ENCODE measurements at places on chromosomes 6 and 20. TPM values are rescaled to one million over a fixed set of nuclear protein-coding genes. Genes with fewer than 3 reads are reported as not detected.
A peak's percentile ranks its signal among the peaks of the same experiment; 100 is the strongest.

- no peaks in the 10 kb centered on the region for H3K36me3 ChIP-seq
- no peak for DNase-seq
- no peak overlapping the region for H3K27ac ChIP-seq
- no peaks in the 10 kb centered on the region for H3K4me1 ChIP-seq
- H3K27me3 ChIP-seq, result no peaks in the 10 kb centered on the region
Measured at GRCh38 chr20:53306192-53306805, 287.3 kb downstream of the ZNF217 start.

GRCh38 chr20:43389839-43390626, 67.7 kb upstream of the SRSF6 start:
- no peaks in the 10 kb centered on the region for H3K27me3 ChIP-seq
- DNase-seq, result no peak
- H3K4me1 ChIP-seq, result no peaks in the 10 kb centered on the region
- H3K36me3 ChIP-seq, result no peaks in the 10 kb centered on the region

Gene SCUBE3
- not detected for polyA plus RNA-seq

Gene EDN3
- 10.8 TPM for polyA plus RNA-seq

DNA sequence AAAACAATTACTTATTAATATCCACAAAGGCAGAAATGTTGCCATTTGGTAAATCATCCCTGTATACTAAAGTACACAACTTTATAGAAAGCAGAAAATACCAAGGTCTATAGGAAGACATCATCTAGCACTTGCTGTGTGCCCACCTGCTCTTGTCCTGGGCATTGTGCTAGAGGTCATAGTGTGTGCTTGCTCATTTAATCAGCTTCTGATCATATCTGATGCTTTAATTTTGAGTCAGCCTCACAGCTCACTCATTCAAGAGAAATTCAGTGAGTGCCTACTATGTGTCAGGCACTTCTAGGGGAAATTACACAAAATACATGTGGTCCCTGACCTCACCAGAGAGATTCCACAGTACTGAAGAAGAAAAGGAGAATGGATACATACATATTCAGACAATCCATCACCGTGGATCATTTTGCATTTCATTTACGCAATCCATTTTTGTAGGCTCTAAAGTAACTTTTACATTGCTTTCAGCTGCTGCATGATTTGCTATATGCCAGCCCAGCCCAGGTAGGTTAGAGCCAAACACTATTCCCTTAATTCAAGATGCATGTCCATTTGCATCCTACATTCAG, 167.9 kb upstream of the MCHR2 start:
- no peak overlapping the region for H3K27ac ChIP-seq
- H3K4me3 ChIP-seq, result no peak overlapping the region
- no peak for DNase-seq

- peaks cover 4% of the 10 kb centered on the region for H3K4me1 ChIP-seq
- no peaks in the 10 kb centered on the region for H3K27me3 ChIP-seq
- no peaks in the 10 kb centered on the region for H3K36me3 ChIP-seq
- H3K4me3 ChIP-seq, result no peak overlapping the region
- DNase-seq, result no peak
Measured at GRCh38 chr6:158654960-158655489, 5.2 kb downstream of the SYTL3 start.

GRCh38 chr6:109237077-109237985, 142.0 kb downstream of the CEP57L1 start:
- H3K36me3 ChIP-seq, result no peaks in the 10 kb centered on the region
- H3K4me1 ChIP-seq, result peaks cover 19% of the 10 kb centered on the region
- H3K27me3 ChIP-seq, result no peaks in the 10 kb centered on the region
- no peak overlapping the region for H3K4me3 ChIP-seq

DNA sequence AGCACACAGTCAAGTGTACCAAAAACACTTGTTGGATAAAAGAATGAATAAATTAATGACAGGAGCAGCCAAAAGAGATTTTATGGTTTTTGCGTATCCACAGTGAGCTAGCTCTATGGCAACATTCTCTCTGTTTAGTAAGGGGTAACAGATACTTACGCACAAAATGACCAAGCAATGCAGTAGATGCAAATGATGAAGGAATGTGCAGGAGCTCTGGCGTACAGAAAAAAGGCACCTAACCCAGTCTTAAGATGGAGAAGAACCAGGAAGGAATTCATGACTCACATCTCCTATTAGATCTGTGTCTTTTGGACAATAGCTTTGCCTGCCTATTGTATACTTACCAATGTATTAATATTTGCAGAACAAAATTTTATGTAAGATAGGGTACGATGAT, 191.9 kb upstream of the PREP start:
- H3K4me1 ChIP-seq, result no peaks in the 10 kb centered on the region
- no peaks in the 10 kb centered on the region for H3K27me3 ChIP-seq
- no peaks in the 10 kb centered on the region for H3K36me3 ChIP-seq
- no peak overlapping the region for H3K27ac ChIP-seq
- no peak for DNase-seq

GRCh38 chr20:49400410-49400809, 82.1 kb downstream of the KCNB1 start:
- H3K36me3 ChIP-seq, result no peaks in the 10 kb centered on the region
- H3K4me1 ChIP-seq, result no peaks in the 10 kb centered on the region
- H3K4me3 ChIP-seq, result no peak overlapping the region
- H3K27ac ChIP-seq, result peak overlapping the region; percentile 62
- DNase-seq, result no peak

- H3K4me3 ChIP-seq, result no peak overlapping the region
- no peaks in the 10 kb centered on the region for H3K36me3 ChIP-seq
- H3K27me3 ChIP-seq, result no peaks in the 10 kb centered on the region
- H3K27ac ChIP-seq, result peak overlapping the region; percentile 68
Measured at GRCh38 chr20:50513169-50514034, 3.2 kb downstream of the PTPN1 start.

DNA sequence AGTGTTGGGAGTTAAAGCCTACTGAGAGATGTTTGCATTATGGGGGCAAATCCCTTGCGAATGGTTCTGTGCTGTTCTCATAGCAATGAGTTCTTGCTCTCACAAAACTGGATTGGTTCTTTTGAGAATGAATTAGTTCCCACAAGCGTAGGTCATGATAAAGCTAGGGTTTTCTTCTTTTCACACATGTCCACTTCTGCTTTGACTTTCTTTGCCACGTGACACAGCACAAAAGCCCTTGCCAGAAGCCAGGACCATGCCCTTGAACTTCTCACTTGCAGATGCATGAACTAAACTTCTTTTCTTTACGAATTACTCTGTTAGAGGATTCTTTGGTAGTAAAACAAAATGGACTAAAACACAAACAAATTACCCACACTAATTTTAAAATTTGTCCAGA, 922.8 kb downstream of the EPHA7 start:
- no peaks in the 10 kb centered on the region for H3K4me1 ChIP-seq
- no peaks in the 10 kb centered on the region for H3K36me3 ChIP-seq
- H3K27me3 ChIP-seq, result no peaks in the 10 kb centered on the region
- no peak overlapping the region for H3K4me3 ChIP-seq
- H3K27ac ChIP-seq, result no peak overlapping the region
- no peak for DNase-seq

GRCh38 chr6:79984261-79984660, 20.2 kb upstream of the TTK start:
- no peak overlapping the region for H3K27ac ChIP-seq
- DNase-seq, result no peak
- H3K4me3 ChIP-seq, result no peak overlapping the region

GRCh38 chr6:25022140-25022553, 86.4 kb upstream of the RIPOR2 start:
- H3K27me3 ChIP-seq, result no peaks in the 10 kb centered on the region
- H3K36me3 ChIP-seq, result no peaks in the 10 kb centered on the region
- no peak overlapping the region for H3K4me3 ChIP-seq
- no peak for DNase-seq

DNA sequence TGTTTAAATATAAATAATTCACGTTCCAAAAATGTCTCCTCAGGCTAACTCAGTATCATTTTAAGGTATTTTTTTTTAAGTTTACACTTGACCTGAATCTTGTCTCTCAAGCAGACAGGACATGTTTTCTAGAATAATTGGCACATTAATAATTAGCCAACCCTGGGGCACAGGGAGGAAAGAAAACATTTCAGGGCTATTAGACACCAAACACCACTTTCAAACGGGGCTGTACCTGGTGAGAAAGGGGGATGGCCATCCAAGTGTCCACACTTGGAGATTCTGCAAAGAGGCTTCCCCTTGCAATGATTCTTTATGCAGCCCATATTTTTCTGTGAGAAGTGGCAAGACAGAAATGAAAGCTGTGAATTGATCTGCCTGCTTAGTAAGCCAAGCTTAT, 560.8 kb downstream of the CD109 start:
- no peak overlapping the region for H3K4me3 ChIP-seq
- H3K27me3 ChIP-seq, result no peaks in the 10 kb centered on the region
- no peak overlapping the region for H3K27ac ChIP-seq
- H3K36me3 ChIP-seq, result no peaks in the 10 kb centered on the region

GRCh38 chr6:163943607-163944385, 529.3 kb downstream of the QKI start:
- no peak overlapping the region for H3K27ac ChIP-seq
- no peaks in the 10 kb centered on the region for H3K36me3 ChIP-seq
- H3K4me3 ChIP-seq, result no peak overlapping the region
- no peaks in the 10 kb centered on the region for H3K4me1 ChIP-seq

DNA sequence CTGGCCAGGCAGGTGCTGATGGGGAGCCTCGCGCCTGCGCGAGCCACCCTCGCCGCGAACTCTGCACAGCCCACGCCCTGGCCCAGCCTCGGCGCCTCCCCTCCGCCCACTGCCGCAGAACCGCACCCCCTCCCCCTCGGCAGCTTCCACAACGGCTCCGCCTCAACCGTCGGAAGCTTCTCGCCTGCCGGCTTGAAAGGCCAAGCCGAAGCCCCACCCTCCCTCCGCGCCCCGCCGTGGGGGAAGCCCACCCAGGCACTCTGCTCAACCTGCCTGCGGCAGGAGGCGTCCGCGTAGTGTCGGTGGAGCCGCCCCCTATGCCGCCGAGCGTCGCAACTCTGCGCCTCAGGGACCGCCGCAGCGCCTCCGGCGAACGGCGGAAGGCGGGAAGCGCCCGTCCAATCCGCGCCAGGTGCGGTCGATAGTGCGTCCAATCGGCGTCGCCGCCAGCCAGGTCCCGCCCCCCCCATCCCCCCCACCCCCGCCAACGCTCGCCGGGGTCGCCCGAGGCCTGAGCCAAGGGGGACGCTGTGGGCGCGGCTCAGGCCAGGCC, at the start of gene SYCP2:
Gene SYCP2 (minus strand): TSS at position 342 of the 553 bp plus-strand sequence. CDS start 11,224 bp downstream, outside the sequence.
- H3K36me3 ChIP-seq, result no peaks in the 10 kb centered on the region
- H3K27me3 ChIP-seq, result no peaks in the 10 kb centered on the region
- H3K4me3 ChIP-seq, result peak within 1 kb of the TSS; percentile 28
- H3K27ac ChIP-seq, result no peak within 1 kb of the TSS
- H3K4me1 ChIP-seq, result peaks cover 6% of the 10 kb centered on the region
- peak; percentile 32 for DNase-seq

GRCh38 chr6:41204156-41204555, 3.2 kb upstream of the TREML2 start:
- no peak for DNase-seq
- H3K4me3 ChIP-seq, result no peak overlapping the region
- no peak overlapping the region for H3K27ac ChIP-seq
- peaks cover 2% of the 10 kb centered on the region for H3K4me1 ChIP-seq
- no peaks in the 10 kb centered on the region for H3K27me3 ChIP-seq
- no peaks in the 10 kb centered on the region for H3K36me3 ChIP-seq

DNA sequence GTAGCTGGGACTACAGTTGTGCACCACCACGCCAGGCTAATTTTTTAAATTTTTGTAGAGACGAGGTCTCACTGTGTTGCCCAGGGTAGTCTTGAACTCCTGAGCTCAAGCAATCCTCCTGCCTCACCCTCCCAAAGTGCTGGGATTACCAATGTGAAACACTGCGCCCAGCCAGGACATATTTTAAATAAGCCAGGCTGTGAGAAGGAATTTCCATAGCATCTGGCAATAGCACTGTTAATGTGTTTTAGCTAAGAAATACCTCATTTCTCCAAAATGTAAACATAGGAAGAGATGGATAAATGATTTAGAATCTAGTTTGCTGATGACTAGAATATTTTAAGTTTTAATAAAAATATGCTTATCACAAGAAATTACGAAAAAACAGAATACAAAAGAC, 27.0 kb upstream of the SLA2 start:
- H3K27ac ChIP-seq, result no peak overlapping the region
- H3K4me1 ChIP-seq, result no peaks in the 10 kb centered on the region
- H3K27me3 ChIP-seq, result no peaks in the 10 kb centered on the region
- H3K4me3 ChIP-seq, result no peak overlapping the region

DNA sequence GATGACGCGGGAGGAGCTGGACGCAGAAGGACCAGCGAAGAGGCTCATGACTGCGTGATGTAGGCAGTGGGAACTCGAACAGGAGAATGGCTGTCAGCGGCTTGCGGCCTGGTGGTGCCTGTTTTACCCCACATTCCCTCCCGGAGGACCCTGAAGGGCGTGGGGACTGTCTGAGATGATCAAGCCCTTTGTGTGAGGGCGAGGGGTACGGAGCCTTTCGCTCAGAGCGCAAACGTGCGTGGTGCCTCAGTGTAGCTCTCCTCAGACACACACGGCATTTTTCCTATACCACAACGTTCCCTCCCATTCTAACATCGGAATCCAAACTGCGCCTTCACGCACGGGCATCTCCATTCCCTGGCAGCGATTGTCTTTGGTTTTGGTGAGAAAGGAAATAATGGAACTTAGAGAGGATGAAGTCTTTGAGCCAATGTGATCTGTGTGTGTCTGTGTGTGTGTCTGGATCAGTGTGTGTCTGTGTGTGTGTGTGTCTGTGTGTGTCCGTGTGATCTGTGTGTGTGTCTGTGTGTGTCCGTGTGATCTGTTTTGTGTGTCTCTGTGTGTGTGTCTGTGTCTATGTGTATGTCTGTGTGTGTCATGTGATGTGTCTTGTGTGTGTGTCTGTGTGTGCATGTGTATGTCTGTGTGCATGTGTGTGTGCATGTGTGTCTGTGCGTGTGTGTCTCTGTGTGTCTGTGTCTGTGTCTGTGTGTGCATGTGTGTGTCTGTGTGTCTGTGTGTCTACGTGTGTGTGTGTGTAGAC, 5.3 kb downstream of the PTK6 start:
- DNase-seq, result no peak
- H3K4me3 ChIP-seq, result no peak overlapping the region
- H3K27me3 ChIP-seq, result no peaks in the 10 kb centered on the region
- no peak overlapping the region for H3K27ac ChIP-seq

Gene PAQR8
- polyA plus RNA-seq, result 28.6 TPM

Gene PCNA
- 144 TPM for polyA plus RNA-seq

Data from small intestine (tissue), 16 donors.